ENCODE measurements at places on chromosomes 6 and 20.
A peak's percentile ranks its signal among the peaks of the same experiment; 100 is the strongest.

GRCh38 chr20:36579996-36580545 is 6.7 kb downstream of the TGIF2 start:
- DNase-seq, result no peak

DNA sequence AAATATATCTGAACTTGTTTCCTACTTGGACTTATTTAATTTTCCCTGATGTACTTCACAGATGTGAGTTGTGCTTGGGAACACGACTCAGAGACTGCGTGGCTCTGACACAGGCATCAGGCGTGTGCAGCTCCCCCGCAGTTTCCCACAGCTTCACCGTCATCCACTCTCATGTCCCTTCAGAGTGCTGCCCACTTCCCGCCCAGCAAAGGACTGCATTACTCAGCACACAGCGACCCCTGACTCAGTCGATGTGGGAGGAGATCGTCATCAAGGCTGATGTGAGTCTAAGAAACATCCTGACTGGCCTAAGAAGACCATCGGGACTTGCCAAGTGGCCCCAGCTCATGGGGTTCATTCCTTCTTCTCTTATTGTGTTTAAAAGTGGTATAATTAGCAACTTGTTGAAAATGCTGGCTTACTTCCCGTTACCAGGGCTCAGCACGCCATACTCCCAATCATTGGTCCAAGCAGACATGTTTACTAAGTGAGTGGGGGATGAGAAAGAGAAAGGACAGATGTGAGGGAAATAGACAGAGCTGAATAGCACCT is 539.4 kb upstream of the JARID2 start:
- no peak for DNase-seq

DNA sequence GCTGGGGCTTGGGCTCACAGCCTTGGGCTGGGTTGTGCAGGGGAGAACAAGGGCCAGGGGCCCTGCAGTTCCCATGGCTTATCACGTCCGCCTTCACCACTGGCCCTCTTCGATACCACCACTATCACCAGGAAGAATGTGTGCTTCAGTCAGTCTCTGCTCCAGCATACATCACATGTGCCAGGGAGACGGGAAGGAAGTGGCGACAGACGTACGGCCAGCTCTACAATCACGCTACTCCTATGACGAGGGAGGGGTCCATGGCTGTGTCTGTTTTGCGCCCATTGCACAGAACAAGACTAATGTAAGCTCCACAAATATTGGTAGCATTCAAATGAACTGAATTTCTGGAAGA is 72.1 kb downstream of the TRAM2 start:
- no peak for DNase-seq

DNA sequence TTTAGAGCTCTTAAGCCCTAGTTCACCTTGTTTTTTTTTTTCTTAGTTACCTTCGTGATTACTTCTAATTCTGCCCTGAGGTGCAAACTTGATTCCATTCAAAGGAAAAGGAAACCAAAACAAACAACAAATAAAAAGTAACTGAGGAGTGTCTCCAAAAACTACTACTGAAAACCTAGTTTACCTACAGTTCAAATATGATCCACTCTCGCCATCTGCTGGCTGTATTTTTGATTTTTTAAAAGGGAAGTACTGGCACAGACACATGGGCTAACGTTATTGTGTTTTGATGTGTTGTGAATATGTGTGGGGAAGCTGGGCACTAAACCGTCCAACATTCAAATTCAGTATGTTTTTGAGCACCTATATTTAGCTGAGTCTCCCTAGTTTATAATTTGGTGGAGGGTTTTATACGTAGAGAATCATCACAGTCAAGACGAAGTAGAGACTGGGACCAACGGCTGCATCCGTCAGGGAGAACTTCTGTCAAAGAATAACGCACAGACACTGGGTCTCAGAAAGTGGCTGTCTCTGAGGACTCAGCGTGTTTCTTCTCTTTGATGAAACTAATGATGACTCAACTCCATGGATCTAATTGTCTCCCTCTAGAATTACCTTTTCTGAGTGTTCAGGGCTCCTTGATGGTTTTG is 373.5 kb upstream of the BTBD3 start:
- peak; percentile 24 for DNase-seq

DNA sequence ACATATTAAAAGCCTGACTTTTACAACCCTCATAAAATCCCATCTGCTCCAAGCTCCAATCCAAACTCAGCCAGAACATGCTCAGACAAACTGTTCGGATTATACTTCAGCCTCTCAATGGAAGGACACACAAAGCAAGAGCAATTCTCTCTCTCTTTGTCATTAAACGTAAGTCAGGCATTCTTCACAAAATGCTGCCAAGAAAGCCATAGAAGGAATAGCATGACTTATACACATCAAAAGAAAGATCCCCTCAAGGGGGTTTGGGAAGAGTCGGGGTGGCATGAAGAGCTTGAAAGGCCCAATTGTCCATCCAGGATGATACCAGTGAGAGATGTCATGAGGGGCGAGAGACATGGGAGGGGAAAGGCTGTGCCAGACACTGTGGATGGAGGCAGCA is 268.9 kb downstream of the PREX1 start:
- DNase-seq, result no peak

DNA sequence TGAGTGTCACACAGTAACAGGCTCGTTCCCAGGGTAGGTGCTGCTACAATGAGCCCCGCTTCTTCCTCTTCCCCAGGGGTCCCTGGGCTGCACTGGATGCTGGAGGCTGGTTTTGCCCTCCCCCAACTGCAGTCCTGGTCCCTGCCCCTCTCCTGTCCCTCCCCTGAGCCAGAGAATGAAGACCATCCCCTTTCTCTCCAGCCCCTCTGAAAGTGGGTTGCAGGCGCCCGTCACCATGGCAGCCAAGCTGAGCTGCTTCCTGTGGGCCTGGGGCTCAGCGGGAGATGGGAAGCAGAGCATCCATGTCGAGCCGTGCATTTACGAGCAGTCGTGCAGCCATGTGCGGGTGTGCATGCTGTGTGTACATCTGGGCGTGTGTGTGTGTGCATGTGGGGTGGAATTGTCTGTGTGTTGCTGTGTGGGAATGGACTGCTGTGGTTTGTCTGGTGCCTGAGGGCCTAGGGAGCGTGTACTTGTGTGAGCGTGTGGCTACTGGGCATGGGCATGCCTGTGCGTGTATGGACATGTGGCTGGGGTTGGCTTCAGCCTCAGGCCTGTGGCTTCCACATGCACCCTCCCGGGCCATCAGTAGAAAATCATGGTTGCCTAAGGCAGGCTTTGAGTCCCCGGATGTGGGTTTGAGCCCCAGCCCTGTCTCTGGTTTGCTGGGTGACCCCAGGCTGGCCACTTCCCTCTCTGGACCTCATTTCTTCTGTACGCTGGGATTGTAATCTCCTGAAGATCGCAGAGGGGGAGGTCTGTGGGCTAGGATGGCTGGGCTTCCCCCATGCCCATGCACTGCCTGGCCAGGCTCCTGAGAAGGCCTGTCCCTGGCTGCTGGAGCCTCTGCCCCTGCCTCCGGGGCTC is 48.8 kb downstream of the SRC start:
- peak; percentile 65 for DNase-seq

DNA sequence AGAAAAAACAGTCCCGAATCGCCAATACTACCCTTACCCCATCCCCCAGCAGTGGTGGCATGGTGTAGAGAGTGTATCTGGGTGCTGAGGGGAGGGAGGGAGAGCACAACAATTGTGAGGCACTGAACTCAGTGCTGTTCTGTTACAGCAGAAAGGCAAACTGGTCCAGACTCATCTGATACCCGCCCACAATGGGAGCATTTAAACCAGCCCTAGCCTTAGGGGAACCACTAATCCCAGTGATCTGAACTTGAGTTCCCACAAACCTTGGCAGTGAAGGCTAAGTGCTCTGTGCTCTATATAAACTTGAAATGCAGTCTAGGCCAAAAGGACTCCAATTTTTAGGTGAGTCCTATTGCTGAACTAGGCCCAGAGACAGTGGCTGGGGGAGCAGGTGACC is 666.4 kb upstream of the PTCHD4 start:
- DNase-seq, result no peak

DNA sequence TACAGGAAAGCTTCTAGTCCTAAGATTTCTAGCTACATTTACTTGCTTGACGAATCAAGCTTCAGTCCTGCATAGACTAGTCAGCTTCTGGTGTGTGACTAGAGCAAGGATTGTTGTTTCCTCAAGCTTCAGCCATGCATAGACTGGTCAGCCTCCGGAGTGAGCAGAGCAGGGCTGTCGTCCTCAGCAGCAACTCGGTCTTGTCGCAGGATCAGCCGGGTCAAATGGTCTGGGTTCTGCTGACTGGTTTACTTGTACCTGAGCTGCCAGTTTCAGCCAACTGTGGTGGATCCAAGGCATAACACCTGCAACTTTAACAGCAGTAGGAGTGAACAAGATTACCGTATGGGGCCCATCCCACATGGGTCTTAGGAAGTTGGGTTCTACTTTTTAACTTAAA is 10.8 kb upstream of the GMPR start:
- no peak for DNase-seq

DNA sequence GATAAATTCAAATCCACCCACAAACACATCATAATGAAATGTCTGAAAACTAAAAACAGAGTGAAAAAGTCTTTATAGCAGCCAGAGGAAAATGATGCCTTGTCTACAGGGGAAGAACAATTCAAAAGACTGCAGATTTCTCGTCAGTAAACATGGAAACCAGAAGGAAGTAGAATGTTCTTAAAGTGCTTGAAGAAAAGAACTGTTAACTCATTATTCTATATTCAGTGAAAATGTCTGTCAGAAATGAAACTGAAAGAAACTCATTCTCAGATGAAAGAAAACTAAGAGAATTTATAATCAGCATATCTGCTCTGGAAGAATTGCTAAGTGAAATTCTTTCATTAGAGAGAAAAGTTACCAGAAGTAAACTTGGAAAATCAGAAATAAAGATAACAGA is 416.1 kb downstream of the TBC1D32 start:
- no peak for DNase-seq

GRCh38 chr6:75516757-75517156 is 23.2 kb upstream of the FILIP1 start:
- no peak for DNase-seq

DNA sequence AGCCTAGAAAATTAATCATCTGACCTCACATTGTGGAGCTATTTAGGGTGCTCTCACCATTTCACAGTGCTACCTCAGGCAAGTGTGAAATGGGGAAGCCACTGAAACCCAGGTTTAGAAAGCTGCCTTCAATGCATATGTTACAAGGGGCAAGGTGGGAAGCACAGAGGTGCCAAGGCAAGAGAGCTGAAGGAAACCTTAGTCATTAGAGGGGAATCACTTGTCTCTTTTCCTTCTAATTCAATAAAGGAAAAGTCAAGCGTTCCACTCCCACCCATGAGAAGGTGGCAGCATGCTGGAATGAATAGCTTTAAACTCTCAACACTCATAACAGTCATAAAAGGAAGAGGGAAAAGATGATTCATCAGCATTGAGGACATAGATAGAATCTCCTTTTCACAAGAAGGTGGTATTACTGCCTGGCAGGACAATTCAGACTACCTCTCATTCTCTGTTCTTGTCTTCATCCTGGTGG is 251.9 kb upstream of the IRAK1BP1 start:
- DNase-seq, result no peak

DNA sequence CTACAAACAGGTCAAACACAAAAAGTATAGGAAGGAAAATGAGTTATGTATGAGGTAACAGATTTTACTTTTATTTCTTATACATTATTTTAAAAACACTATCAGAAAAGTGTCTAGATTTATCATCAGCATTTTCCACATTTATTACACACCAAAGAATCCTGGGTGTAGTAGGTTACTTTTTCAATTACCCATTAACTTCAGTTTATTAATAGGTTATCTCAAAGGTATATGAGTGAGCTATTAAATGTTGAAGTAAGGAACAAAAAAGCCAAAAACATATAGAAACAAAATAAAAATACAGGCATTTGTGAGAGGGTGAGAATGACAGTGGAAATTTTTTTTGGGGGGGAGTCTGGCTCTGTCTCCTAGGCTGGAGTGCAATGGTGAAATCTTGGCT is 150.5 kb downstream of the SIM1 start:
- no peak for DNase-seq

GRCh38 chr6:64777941-64778785 is 928.9 kb downstream of the EYS start:
- no peak for DNase-seq

GRCh38 chr20:47926731-47927130 is 141.4 kb upstream of the SULF2 start:
- no peak for DNase-seq

DNA sequence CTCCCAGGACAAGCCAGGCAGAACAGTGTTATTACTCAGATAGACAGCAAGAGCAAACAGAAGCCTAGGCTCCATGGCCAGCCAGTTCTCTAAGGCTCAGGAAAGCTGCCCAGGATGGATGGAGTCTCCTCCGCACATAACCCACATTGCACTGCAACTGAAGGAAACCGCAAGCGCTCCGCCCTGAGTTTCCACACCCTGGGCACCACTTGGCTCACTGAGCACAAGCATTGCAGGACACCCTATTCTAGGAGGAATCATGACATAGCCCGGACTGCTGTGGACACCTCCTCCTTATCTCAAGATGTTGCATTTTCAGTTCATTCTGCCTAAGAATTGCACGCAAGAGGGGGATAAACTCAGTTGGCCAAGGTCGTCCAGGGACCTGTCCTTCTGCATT is 42.9 kb downstream of the LINC00237 start:
- DNase-seq, result no peak

All from WERI-Rb-1 (cell line).